Activated CD8-positive, alpha-beta memory T cell treated with anti-CD3 and anti-CD28 coated beads, Interleukin-2, amount 50 U/mL, for 4 hours (primary cell): ENCODE measurements at places on chromosomes 7 and 10.
A peak's percentile ranks its signal among the peaks of the same experiment; 100 is the strongest.

DNA sequence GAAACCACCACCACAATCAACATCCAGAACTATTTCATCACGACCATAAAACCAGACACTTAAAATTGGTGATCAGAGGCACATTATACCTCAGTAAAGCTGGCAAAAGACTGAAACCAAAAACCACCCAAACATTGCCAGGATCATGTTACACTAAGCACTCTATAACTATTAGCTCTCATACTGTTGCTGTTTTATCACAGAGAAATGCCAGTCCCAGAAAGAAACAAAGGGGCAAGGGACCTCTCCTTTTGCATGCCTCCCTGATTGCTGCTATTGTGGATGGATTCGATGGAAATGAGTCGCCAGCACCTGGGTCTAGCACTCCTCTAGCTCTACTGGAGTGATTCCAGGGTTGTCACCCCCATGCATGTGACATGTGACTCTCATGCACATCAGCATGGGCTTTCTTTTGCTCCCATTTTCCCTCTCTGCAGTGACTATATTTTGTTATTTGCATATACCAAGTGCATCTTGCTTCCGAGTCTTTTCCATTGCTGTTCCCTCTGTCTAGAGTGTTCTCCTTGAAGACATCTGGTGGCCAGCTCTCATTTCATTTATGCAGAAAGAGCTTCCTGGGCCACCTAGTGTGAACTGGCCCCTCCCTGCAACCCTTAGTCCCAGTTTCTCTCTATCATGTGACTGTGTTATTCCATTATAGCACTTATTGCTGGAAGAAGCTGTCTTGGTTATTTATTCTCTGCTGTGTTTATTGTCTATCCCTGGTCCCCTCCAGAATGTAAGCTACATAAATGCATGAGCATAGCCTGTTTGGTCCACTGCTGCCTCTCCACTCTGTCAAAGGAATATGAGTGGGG lies 300.6 kb downstream of the PLXNA4 start:
- no peak for DNase-seq

DNA sequence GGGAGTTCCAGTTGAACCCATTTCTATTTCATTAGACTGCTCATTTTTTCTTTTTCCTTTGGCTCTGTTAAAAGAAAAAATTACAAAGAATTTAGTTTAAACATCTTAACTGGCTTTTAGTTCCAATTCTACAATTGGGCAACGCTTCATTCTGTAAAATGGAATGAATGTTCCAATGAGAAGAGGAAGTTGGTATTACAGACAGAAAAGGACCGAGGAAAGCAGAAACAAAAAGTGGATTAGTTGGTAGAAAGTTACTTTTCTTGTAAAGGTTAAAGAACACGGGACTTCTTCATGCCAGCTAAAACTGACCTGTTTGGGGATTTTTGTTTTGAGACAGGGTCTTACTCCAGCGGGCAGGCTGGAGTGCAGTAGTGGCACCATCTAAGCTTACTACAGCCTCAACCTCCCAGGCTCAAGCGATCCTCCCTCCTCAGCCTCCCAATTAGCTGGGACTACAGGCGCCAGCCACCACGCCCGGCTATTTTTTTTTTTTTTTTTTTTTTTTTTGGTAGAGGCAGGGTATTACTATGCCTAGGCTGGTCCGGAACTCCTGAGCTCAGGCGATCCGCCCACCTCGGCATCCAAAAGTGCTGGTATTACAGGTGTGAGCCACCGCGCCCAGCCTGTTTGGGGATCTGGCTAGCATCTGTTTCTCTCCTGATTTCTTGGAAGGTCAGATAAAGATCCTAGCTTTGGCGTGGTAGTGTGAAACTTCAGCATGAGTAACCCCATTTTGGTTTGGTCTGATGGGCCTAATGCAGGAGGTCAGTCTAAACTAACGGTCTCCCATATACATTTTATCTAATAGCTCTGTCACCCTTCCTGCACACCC lies 1.3 kb upstream of the VDAC2 start:
- no peak for DNase-seq

GRCh38 chr10:125259651-125260050 lies 99.3 kb upstream of the CTBP2 start:
- no peak for DNase-seq

GRCh38 chr7:151631953-151632749 lies 112.5 kb upstream of the RHEB start:
- peak; percentile 93 for DNase-seq

GRCh38 chr7:130875265-130875741 lies 141.3 kb upstream of the KLF14 start:
- peak; percentile 46 for DNase-seq

- peak; percentile 4 for DNase-seq
These were observed 207.0 kb downstream of the DNAJB6 start for GRCh38 chr7:157543791-157544190.

GRCh38 chr7:157003756-157004520 lies 6.5 kb downstream of the MNX1 start:
- no peak for DNase-seq

DNA sequence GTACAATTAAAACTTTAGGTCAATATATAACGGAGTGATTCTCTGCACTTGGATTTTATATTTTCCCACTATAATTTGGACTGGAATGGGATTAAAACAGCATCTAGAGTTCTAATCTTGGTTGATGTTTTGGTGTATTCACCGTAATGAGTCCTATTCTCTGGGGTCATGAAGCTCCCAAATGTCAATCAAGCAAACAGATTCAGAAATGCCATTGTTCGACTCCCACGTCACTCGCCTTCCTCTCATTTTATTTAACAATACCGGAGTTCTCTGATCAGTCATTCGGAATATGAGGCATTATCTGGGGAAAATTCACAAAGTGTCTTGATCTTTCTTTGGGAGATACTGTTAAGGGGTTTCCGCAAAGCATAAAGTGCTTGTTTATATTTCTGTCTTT lies 26.5 kb downstream of the SKIDA1 start:
- no peak for DNase-seq

DNA sequence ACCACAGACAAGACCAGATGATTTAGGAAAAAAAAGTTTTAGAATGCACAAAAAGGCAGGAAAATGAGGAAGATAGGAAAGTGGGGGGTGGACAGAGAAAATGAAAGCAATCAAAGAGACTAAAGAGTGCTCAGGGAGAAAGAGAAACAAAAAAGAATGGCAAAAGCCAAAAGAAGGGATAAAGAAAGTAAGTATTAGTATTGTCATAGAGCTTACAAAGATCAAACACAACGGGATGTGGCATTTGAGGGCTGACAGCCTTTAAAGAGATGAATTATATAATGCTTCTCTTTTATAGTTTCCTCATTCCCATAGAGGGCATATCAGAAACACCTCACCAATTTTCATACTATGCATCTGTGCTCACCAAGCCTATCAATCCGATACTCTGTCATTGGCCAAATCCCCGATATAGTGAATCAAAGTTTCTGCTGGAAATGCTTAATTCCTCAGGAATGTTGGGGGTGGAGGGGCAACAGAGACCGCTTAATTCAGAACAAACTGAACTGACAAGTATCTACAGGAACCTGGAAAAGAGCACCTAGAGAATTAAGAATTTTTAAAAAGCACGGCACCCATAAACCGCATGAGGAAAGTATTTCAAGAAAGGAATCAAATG lies 2.7 kb downstream of the COG5 start:
- DNase-seq = no peak

GRCh38 chr7:88229302-88229995 lies 9.6 kb upstream of the SRI start:
- no peak for DNase-seq

GRCh38 chr7:44284881-44285541 lies 40.4 kb downstream of the CAMK2B start:
- DNase-seq = no peak

DNA sequence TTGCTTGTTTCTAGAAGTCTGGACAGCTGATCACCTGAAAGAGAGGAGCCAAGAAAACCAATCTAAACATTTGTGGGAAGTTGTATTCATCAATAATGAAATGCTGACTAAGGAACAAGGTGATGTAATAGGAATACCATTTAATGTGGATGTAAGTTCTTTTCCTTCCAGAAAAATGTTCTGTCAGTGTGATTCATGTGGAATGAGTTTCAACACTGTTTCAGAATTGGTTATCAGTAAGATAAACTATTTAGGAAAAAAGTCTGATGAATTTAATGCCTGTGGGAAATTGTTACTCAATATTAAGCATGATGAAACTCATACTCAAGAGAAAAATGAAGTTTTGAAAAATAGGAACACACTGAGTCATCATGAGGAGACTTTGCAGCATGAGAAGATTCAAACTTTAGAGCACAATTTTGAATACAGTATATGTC lies 39.8 kb upstream of the ZNF37A start:
- no peak for DNase-seq

DNA sequence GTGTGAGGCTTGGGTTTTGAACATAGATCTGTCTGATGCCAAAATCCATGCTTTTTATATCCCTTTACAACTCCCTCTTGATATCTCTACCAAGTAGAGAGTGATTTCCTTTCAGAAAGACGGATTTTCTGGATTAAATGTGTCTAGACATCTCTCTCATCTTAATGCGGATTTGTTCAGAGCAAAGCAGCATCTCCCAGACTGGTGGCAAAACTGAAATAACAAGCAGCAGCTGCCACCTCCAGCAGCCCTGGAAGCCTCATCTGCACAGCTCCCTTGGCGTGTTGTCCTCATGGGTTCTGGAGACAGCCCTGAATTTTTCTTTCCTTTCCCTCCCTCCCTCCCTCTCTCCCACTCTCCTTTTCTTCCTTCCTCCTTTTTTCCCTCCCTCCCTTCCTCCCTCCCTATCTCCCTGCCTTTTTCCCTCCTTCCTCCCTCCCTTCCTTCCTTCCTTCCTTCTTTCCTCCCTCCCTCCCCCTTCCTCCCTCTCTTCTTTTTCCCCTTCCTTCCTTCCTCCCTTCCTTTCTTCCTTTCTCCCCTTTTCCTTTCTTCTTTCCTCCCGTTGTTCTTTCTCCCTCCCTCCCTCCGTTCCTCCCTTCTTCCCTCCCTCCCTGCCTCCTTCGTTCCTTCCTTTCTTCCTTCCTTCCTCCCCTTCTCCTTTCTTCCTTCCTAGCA lies 639.9 kb downstream of the TYW1 start:
- no peak for DNase-seq

DNA sequence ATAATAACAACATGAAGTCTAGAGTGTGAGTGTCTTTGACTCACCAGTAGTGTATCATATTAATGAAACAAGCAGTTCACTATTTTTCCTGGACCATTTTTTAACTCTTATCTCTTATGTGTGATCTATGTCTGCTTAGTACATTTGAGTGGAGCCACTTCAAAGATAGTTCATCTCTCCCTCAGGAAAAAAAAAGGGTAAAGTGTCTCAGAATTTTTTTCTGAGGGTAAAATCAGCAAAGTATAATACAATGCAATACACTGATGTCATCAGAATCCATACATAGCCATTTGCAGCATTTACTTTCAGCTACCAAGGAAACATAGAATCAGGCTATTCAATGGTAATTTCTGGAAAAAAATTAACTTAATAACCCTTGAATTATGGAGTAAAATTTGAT lies 706.7 kb downstream of the DNAJB9 start:
- no peak for DNase-seq

DNA sequence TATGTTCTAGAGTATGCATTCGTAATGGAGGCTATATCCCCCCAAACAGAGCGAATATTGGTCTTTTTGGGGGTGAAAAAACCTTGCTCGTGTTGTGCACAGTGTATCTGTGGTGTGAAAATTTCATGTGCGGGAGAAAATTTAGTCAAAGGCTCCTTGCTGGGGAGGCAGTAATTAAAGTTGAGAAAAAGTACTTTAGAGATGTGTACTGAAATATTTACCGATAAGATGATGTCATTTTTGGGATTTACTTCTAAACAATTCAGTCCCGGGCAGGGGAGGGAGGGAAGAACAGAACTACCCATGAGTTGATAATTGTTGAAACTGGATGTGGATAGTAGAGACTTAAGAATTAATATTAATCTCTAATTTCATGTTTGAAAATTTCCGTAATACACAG lies 9.3 kb downstream of the RBM17 start:
- no peak for DNase-seq

DNA sequence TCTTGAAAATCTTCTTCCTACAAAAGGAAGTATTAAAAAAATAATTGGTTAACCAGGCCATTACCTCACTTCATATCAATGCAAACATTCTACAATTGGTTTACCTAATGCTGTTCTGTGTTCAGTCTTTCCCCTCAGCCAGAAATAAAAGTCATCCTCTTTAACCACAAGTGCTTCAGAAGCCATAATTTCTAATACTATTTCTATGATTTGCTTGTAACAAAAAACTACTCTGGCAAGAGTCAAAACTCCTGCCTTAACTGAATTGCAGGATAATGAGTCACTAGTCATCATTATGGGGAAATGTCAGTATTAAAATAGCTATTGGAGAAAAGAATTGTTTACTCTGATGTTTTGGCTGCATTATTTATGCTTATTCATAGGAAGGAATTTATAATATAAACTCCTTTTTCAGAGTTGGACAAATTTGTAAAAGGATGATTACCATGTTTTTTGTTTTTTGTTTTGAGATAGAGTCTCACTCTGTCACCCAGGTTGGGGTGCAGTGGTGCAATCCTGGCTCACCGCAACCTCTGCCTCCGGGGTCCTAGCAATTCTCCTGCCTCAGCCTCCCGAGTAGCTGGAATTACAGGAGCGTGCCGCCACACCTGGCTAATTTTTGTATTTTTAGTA lies 55.5 kb upstream of the ODAD2 start:
- no peak for DNase-seq

DNA sequence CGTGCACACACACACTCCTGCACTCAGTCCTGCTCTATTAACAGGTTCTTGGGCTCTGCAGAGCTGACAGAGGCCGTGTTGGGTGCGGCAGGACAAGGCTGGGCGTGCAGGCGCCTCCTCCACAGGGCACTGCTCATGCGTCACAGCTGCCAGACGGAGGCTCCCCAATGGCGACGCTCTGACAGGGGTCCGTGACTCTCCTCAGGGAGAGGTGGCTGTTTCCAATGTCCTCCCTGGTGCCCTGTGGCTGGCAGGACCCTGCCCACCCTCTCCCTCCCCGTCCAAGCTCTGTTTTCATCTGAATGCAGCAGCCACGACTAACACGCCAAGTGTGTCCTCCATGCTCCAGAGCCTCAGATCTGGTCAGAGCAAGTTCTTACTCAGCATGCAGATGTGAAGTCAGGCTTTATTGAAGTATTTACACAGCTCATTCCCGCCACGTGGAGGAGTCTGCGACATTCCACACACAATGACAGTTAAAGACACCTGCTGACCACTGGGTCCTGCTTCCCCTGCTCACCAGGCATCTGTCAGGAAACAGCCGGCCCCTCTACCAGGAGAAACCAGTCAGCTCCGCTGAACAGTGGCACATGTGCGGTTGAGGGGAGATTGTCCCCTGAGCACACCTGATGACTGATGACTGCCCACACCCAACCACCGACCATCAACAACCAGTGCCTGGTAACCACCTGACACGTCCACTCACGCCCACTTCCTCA lies 116.7 kb downstream of the VIPR2 start:
- DNase-seq = peak; percentile 7

GRCh38 chr10:52961323-52961722 lies 188.7 kb upstream of the MBL2 start:
- no peak for DNase-seq

GRCh38 chr7:152937282-152937681 lies 177.7 kb downstream of the ACTR3B start:
- no peak for DNase-seq

GRCh38 chr10:80608706-80609105 lies 71.0 kb downstream of the SH2D4B start:
- no peak for DNase-seq
